Stimulated activated CD4-positive, alpha-beta T cell treated with anti-CD3 and anti-CD28 coated beads, Interleukin-15, amount 100 ng/mL, for 48 hours (primary cell): ENCODE measurements at places on chromosomes 16 and 17.

- no peak for DNase-seq
These were observed 116.5 kb downstream of the CMIP start for GRCh38 chr16:81560979-81561657.

DNA sequence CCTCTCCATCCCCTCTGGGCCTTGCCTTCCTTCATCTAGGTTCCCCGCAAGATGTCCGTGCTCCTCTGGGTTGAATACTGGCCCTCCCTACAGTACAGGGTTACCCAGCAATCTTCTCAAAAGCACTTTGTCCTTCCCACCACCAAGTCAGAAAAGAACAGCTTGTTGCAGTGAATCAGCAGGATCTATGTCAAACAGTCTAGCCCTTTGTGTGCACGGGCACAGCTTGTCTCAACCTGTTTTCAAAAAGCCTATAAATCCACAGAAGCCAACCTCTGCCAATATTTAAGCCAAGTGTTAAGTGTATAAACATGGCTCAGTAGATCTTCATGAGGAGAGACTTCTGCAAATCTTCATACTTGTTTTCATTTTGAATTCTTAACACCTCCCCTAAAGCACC, 25.2 kb downstream of the C17orf67 start:
- no peak for DNase-seq

DNA sequence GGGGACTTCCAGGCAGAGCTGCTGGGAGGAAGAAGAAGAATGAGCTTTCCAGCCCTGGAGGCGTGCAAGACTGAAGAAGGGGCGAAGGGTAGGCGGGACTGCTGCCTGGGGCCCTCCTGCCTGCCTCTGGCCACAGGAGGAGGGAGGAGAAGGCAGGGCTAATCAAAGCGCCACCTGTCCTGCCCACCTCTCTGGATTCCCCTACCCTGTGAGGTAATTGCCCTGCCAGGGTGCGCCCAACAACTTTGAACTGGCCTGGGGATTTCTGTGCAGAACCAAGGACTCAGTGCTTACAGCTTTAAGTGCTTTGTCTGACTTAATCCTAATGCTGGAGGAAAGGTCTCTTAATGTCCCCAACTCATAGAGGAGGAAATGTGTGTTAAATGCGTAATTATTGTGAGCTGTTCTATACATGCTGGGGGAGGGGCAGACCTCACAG, at the start of gene NOXO1:
TSS of gene NOXO1 (minus strand) at position 72 of the 439 bp plus-strand sequence. CDS start 290 bp downstream, outside the sequence.
- DNase-seq = no peak

DNA sequence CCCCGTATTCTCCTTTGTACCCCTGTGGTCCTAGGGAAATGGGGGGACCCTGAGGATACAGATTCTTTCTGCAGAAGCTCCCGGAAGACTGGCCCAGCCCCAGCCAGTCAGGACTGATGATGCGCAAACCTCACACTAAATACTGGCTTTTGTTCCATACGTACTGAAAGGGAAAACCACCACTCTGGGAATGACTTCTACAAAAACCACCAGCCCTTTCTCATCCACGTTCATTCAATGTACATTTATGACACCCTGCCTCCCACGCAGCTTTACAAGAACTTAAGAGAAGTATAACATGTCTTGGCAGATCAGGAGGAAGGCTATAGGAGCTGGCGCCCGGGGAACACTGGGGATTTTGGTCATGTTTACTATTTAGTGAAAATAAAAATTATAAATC, 70.6 kb downstream of the MARCHF10 start:
- peak; percentile 26 for DNase-seq

DNA sequence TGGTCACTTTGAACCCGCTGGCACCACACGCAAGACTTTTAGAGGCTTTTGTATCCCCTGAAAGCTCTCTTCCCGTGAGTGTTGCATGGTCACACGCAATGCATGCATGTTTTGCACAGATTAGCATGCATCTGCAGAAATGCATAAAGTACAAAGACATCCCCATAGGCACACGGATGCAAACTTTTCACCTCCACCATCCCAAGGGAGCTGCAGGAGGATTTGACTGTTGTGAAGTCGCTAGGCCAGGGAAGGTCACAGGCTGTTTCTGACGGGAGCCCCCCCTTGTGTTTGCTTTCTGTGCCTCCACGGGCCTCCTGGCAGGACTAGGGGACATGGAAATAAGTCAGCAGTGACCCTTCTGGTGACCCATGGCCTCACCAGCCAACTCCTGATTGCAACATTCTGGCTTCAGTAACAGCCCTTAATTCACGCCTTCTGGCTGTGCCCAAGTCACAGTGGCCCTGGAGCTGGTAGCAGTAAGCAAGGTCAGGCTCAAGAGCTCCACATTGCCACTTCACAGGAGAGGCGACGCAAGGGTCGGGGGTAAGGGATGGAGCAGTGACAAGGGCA, 45.1 kb downstream of the SOX9 start:
- no peak for DNase-seq

- DNase-seq = no peak
These were observed 68.6 kb upstream of the GNG13 start for GRCh38 chr16:868846-869822.

- DNase-seq = no peak
These were observed 125.6 kb downstream of the GAS7 start for GRCh38 chr17:10072556-10073425.

- DNase-seq = no peak
These were observed 50.7 kb downstream of the ADCY7 start for GRCh38 chr16:50316848-50317630.

DNA sequence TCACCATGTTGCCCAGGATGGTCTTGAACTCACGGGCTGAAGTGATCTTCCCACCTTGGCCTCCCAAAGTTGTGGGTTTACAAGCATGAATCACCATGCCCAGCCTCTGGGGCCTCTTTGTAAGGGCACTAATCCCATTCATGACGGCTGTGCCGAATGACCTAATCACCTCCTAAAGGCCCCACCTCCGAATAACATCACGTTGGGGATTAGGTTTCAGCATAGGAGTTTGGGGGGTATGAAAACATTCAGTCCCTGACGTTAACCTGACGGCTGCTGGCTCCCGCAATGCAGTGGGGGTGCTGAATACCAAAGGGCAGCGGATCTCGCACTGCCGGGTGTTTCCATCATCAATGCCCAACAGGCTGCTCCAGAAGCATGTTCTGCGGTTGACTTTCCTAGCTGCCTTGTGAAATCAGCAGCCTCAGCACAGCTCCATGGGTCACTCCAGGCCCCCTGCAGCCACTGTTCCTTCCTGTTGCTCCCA, 120.8 kb upstream of the SEC14L1 start:
- no peak for DNase-seq

- DNase-seq = no peak
These were observed 2.4 kb upstream of the SLC47A2 start for GRCh38 chr17:19718613-19719354.

- no peak for DNase-seq
These were observed 6.7 kb downstream of the FOXL1 start for GRCh38 chr16:86584726-86585721.

- peak; percentile 73 for DNase-seq
These were observed 11.9 kb downstream of the MT4 start for GRCh38 chr16:56576585-56577299.

GRCh38 chr16:74192281-74192797, 104.3 kb upstream of the PSMD7 start:
- no peak for DNase-seq

- DNase-seq = no peak
These were observed 2.5 kb upstream of the CCL2 start for GRCh38 chr17:34252444-34253138.

GRCh38 chr16:74902161-74902560, 82.8 kb downstream of the WDR59 start:
- no peak for DNase-seq

DNA sequence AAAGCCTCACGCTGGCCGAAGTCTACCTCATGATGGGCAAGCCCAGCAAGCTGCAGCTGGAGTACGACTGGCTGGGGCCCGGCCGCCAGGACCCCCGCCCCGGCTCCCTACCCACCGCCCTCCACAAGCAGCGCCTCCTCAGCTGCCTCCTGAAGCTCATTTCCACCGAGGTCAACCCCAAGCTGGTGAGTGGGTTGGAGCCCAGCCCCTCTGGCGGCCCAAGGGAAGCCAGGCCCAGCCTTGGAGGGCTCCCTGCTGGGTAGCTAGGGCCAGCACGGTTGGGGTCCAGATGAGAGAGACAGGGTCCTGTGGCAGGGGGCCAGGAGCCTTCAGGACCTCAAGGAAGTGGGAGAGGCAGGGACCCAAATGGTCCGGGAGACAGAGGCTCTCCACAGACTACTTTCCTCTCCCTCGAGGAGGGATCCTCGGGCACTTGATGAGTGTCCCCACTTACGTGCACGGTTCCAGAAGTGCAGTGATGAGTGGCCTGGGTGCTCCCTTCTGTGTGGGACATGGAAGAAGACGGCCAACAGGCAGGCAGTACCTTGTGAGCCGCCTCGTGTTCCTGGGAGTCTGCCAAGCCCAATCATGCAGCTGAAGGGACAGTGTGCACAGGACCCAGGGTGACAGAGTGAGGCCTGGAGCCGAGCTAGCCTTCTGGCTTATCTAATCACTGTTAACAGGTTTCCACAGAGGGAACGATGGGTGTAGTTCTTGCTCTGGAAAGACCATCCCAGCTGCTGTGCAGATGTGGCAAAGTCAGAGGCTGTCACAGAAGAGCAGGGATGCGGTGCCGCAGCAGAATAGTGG, 21.1 kb upstream of the JPT2 start:
- no peak for DNase-seq

DNA sequence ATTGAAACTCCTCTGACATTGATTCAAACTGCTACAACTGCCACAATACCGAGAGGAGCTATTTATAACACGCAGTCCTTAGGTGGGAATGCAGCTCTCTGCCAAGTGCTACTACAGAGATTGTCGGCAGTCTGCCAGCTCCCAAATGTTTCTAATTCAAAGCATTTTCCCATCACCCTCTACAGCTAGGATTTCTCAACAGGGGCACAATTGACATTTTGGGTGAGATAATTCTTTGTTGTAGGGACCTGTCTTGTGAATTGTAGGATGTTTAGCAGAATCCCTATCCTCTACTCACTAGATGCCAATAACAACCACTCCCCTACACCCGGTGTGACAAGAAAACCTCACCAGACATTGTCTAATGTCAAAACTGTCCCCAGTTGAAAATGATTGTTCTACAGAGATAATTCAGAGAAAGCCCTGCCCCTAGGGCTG, 7.8 kb upstream of the N4BP1 start:
- no peak for DNase-seq

- no peak for DNase-seq
These were observed 9.6 kb downstream of the LLGL2 start for GRCh38 chr17:75535119-75535537.

DNA sequence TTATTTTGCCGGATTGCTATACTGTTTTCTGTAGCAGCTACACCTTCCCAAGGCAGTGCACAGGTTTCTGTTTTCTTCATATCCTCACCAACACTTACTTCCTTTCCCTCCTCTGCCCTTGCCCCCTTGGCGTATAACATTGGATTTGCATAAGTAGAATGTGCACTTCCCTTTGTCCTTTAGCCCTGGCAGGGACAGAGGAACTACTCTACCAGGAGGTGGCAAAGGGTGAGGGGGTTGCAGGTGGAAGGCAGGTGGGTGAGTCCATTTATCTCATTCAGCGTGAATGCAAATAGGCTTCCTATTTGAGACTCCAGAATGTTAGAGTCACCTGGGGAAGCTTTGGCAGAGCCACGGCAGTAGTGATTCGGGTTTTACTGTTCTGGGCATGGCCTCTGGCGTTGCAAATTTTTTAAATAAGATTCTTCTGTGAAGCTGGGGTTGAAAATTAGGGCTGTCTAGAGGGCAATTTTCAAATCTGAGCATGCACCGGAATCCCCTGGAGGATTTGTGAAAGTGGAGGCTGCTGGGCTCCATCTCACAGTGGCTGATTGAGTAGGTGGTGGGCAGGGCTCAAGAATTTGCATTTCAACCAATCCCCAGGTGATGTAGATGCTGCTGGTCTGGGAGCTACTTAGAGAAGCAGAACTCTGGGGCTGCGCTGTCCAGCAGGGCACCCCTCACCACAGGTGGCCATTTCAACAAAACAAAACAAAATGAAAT, 84.7 kb downstream of the PLCG2 start:
- DNase-seq = no peak

DNA sequence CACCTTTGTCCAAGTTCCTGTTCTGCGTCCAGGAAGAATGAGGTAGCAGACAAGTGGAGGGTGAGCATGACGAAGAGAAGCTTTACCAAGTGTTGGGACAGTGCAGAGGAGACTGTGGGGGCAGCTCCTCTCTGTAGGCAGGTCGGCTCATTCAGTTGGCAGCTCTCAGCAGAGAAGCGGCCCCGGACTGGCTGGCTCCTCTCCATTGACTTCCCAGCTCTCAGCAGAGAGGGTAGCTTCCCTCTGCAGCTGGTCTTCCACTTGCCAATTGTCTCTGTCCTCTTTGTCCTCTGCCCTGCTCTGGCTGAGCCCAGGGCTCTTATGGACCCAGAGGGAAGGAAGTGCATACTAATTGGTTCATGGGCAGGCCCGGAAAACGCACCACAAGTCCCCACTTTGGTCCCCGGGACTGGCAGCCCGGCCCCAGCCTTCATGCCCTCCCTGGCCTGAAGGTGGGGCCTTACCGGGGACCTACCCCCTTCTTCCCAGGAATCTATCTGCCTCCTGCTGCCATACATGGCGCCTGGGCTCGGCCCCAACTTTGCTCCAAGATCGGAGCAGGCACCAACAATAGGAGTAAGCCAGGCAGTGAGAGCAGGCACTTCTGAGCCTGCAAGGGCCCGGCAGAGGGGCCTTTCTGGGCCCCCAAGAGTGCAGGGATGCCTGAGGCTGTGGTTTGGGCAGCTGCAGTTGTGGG, 10.1 kb downstream of the KCTD5 start:
- DNase-seq = no peak

DNA sequence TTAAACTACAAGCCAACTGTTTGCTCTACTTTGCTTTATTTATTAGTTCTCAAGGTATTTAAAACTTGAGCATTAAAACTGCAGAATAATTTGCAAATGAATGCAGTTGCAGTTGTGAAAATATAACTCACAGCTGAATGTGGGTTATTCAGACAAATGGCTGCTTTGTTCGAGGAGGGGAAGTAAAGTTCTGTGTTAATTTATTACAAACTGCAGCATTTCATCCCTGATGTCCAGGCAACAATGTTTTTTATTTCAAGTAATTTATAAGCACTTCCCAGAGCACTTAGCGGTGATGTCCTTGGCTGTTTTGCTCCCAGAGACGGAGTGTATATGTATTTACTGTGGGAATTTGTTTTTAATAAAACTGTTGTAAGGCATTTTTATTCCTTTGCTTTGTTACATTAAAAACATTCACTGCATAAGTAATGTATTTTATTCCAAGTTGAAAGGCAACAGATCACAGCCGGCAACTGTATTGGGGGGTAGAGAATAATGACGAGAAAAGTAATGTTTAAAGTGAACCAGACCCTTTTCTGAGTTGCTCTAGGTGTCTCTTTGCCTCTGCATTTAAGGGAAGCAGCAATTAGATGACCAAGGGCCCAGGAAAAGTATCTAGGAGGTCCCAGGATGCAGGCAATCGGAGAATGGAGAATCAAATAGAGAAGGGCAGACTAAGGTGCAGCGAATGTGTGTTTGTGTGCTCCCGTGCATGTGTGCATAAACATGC, 291.2 kb upstream of the SALL1 start:
- DNase-seq = no peak
